ENCODE measurements at places on chromosomes 5 and 9.

DNA sequence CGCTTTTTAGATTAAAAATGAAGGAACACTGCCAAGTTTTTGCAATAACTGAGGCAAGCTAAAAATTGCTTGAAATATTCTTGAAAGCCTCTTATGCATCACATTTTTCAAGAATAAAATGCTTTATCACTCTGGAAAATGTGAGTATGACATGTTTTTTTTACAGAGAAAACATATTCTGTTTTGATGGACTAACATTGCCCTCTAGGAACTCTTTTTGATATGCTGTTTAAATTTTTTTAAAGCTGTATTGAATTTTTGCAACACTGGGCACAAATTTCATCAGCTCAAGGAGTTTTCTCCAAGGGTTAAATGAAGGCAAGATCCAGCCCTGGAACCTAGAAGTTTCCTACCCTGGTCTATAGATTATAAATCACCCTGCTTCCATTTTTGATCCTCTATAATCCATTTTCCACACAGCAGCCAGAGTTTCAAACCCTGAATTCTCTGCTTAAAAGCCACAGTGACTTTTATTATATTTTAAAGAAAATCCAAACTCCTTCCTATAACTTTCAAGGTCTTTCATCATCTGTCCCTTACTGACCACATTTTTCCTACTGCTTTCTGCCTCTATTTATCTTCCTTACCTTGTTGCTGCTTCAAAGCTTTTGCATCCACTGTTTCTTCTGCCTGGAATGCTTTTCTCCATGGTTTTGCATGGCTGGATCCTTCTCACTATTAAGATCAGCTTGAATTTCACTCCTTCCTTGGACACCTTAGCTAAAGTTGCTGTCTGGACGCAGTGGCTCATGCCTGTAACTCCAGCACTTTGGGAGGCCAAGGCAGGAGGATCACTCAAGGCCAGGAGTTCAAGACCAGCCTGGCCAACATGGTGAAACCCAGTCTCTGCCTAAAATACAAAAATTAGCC is 60.9 kb downstream of the IL31RA start:
- no peak for DNase-seq

- DNase-seq = no peak
Measured at GRCh38 chr5:173573126-173573960, 43.1 kb downstream of the BOD1 start.

DNA sequence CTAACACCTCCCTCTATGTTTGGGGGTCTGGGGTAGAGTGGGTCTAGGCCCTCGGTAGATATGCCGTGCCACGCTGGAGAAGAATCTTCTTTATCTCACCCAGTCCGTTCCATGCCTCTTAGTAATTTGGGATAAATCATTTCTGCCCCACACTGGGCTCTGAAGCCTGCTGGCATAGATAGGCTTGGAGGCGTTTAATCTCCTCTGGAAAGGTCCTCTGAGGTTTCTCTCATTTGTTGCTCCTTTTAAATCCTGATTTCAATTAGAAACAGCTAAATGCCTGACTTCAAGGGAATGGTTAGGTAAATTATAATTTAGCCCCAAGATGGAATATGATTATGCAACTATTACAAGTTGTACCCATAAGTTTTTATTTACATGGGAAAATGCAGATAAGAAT is 57.8 kb upstream of the AKNA start:
- DNase-seq = no peak

- no peak for DNase-seq
Measured at GRCh38 chr5:79111387-79111959, at the start of gene BHMT. Gene BHMT (plus strand): TSS chr5:79111809. CDS start chr5:79111886, 77 bp downstream.

DNA sequence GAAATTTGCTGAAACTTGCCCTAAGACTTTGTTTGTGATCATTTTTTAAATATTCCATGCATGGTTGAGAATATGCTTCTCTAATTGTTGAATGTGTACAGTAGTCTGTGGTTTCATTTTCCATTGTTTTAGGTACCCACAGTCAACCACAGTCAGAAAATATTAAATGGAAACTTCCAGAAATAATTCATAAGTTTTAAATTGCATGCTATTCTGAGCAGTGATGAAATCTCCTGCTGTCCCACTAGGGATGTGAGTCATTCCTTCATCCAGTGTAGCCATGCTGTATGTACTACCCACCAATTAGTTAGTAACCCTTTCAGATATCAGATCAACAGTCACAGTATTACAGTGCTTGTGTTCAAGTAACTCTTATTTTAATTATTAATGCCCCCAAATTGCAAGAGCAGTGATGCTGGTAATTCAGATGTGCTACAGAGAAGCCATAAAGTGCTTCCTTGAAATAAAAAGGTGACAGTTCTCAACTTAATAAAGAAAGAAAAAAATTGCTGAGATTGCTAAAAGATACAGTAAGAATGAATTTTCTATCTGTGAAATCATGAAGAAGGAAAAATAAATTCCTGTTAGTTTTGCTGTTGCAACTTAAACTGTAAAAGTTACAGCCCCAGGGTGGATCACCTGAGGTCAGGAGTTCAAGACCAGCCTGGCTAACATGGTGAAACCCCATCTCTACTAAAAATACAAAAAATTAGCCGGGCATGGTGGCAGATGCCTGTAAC is 79.9 kb upstream of the FBXL17 start:
- peak; percentile 52 for DNase-seq

DNA sequence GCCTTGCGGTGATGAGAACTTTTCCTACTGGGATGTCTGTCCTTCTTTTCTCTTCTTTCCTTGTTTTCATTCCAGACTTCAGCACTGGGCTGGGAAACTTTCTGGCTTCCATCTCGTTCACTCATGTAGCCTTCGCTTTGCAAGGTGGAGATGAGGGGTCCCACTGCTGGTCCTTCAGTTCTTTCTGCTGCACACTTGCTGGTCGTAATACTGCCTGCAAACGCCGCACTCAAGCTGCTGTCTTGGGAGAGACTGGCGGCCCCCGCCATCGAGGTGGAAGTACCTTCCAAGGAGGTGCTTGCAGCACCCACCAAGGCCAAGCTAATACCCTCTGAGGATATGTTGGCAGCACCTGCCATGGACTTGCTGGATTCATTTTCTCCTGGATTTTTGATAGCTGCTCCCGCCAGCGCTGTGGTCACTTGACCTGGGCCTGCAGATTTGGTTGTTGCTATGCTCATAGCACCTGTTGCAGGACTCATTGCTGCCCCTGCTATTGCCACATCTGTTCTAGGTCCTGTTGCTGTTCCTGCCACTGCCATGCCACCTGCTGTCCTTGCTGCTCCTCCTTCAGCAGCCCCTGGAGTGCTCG is 3.0 kb downstream of the GARIN3 start:
- no peak for DNase-seq

DNA sequence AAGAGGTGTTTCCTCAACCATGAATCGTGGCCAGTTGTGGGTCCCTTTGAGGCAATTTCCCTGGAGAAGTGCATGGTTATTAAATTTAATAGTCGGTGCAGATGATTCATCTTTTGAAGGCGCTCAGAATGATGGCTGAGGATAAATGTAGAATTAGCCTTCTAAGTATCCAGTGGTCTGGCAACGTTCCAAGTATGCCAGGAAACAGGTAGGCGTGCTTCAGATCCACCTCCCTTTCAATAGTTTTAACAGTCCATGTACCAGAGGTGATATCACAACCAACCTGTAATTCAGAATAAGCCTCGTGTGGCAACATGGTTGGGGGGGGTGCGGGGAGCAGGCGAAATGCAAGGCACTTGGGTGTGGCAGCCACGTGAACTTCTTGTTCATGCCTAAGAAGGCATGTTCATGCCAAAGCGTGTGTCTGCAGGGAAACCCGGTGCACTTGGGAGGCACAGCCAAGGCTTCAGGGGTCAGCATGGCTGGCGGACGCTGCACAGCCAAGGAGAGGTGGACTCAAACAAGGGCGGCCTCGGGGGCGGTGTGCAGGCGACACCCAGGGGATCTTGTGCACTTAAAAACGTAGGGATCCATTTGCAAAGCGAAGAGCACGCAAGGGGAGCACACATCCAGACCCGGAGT is 5.2 kb upstream of the NKD2 start:
- DNase-seq = peak; percentile 3

GRCh38 chr9:129197978-129198318 is 19.9 kb upstream of the IER5L start:
- DNase-seq = no peak

GRCh38 chr9:4927701-4928100 is 57.4 kb upstream of the JAK2 start:
- no peak for DNase-seq

DNA sequence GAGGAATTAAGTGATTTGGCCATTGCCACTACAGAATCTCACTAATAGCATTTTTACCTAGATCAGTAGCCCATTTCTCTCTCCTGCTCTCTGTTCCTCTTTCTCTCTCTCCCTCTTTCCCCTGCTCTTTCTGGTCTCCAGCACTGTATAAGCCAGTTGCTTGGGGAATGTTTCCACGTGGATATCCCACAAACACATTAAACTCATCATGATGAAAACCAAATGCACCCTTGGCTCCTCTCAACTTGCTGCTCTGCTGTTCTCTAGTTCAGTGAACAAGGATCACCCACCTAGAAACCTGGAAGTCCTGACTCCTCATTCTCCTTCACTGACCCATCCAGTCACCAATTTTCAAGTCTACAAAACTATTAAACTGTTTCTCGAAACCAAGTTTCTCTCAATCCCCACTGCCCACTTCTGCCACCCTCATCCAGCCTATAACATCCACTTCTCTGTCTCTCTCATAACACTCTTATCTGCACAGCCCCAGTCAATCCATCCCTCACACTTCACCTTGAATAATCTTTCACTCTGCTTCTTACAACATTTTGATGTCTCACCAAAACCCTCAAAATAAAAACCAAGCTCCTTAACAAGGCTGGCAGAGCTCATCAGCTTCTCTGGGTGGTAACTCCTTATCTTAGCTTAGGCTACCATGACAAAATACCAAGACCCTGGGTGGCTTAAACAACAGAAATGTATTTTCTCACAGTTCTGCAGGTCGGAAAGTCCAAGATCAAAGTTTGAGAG is 79.3 kb downstream of the ARL15 start:
- DNase-seq = no peak

DNA sequence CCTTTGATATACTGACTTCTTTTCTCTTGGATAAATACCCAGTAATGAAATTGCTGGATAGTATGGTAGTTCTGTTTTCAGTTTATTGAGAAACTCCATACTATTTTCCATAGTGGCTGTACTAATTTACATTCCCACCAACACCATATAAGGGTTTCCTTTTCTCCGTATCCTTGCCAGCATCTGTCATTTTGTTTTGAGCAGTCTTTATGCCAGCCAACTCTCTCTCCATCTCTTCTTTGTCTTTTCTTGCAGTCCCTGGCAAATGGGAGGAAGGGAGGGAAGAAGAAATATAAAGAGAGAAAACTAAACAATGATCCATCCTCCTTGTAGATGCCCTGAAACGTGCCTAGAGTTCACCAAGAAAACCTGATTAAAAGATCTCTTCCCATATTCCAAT is 9.6 kb upstream of the VLDLR start:
- no peak for DNase-seq

DNA sequence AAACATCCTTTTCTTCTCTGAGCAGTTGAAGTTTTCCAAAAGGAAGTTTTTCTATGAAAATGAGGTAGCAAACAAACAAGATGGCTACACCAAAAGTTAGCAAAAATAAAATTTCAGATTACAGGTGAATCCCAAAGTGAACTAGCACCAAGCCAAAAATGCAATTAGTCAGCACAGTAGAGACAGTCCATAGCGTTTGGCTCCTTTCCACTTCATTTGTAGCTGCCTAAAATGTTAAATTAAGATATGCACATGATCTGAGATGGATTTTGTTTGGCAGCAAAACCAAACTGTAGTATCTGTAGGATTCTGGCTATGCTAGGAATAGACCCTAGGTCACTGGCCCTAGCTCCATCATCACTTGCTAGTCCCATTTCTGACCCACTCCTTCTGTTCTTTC is 45.7 kb upstream of the SHOC1 start:
- DNase-seq = no peak

DNA sequence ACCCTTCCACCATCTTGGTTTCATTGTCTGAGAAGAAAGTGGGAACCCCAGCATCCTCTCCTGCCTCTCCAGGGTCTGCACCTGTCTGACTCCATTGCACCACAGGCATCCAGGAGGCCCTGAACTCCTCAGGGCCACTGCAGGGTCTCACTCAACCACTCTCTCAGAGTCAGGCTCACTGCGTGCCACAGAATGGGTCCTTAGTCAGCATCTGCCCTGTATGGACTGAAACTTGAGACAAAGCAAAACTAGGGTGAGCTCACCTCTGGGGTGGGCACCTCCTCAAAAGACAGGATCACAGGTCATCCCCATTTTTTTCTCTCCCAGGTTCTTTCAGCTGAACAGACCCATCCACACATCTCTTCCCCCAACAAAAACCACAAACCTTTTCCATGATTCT is 59.2 kb upstream of the CPEB4 start:
- DNase-seq = no peak

GRCh38 chr9:37923118-37923795 is 19.3 kb upstream of the SLC25A51 start:
- no peak for DNase-seq

- no peak for DNase-seq
Measured at GRCh38 chr9:76985581-76985980, 33.9 kb upstream of the FOXB2 start.

DNA sequence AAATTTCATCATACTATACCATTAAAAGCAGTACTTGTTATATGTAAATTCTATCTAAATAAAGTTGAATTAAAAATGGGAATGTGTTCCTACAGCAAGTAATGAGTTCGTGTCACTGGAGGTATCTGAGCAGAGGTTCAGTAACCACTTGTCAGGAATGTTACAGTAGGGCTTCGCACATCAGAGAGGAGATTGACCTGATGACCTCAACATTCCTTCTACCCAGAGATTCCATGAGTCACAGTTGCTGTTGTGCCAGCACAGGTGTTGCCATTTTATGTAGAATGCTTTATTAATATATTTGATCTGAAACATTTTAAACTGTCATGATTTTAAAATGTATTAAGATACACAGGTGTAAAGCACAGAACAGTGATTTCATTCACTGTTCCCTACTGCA is 60.3 kb downstream of the STX17 start:
- DNase-seq = peak; percentile 32

All from retinal pigment epithelial cell (primary cell).